Prostate gland (tissue), 2 donors: ENCODE measurements at places on chromosomes 5 and 9.

DNA sequence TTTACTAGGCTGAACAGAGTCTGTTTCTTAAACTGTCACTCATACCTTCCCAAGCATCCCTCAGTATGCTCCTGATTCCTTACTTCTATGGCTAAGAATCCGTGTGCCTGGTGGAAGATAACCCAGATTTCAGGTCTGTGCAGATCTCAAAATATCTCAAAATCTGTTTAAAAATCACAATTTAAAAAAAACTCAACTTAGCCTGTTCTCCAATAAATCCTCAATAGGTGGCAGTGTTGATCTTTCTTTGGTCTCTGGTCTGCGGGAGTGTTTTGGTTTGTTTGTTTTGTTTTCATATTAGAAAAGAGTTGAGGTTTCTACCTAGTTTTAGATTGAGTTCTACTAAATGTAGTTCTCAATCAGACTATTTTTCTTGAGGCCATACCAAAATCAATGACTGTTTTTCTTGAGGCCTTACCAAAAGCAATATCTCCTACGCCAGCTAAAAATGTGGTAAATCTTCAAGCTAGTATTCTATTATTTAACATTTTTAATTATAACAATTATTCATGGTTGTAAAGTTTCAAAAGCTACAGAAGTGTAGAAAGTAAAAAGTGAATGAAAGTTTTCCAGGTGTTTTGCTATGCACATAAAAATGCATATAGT is 57.9 kb downstream of the TGFBR1 start:
- DNase-seq: no peak
- H3K4me3 ChIP-seq: no peak overlapping the region
- H3K36me3 ChIP-seq: no peaks in the 10 kb centered on the region

DNA sequence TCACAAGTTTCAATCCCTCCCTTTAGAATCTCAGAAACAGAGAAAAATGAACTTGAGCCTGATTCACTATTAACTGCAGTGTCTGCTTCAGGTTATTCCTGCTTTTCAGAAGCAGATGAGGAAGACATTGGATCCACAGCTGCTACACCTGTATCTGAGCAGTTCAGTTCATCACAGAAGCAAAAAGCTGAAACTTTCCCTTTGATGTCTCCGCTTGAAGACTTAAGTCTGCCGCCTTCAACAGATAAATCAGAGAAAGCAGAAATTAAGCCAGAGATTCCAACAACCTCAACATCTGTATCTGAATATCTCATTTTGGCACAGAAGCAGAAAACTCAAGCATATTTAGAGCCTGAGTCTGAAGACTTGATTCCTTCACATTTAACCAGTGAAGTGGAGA is 42.1 kb downstream of the CMYA5 start:
- no peak overlapping the region for H3K27ac ChIP-seq
- no peak overlapping the region for H3K4me3 ChIP-seq
- H3K36me3 ChIP-seq: no peaks in the 10 kb centered on the region
- H3K27me3 ChIP-seq: no peaks in the 10 kb centered on the region

DNA sequence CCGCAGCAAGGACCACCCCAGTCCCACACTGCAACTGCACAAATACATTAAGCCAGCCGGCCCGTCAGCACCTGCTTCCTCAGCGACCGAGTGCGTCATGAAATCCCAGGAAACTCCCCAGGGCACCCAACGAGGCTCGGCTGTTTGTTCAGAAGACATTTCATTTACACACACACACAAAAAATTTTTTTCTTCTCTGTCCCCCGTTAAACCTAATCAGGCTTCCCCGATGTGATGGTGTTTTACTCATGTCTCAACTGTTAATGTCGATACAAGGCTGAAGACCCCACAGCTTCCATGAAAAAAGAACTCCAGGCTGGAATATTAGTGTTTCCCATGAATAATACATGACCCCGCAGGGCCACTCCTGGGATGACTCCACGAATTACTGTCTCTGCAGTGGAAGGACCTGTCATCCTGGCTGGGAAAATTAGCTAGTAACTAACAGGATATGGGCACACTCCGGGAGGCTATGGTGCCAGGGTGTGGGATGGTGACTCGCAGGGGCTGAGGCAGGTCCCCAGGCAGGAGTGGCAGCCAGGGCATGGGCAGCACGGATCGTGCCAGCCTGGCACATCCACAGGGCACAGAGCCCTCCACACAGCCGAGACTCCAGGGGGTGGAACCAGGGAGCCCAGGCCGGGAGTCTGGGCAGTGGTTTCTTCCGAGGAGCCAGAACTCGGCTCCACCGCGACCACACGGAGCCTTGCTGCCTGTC is 102.4 kb downstream of the VAV2 start:
- H3K36me3 ChIP-seq: no peaks in the 10 kb centered on the region
- no peak overlapping the region for H3K27ac ChIP-seq
- DNase-seq: no peak
- H3K4me1 ChIP-seq: peaks cover 3% of the 10 kb centered on the region
- H3K4me3 ChIP-seq: no peak overlapping the region

DNA sequence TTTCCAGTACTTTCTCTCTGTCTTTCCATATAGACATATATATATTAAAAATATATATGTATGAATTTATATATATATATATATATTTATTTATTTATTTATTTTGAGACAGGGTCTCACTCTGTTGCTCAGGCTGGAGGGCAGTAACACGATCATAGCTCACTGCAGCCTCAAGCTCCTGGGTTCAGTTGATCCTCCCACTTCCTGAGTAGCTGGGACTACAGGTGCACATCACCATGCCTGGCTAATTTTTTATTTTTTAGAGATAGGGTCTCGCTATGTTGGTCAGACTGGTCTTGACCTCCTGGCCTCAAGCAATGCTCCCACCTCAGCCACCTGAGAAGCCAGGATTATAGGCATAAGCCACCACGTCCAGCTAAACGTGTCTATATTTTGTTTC is 210.1 kb downstream of the CD180 start:
- no peak for DNase-seq
- no peak overlapping the region for H3K4me3 ChIP-seq
- H3K36me3 ChIP-seq: no peaks in the 10 kb centered on the region

GRCh38 chr9:37381094-37381741 is 41.3 kb upstream of the GRHPR start:
- H3K36me3 ChIP-seq: no peaks in the 10 kb centered on the region
- no peaks in the 10 kb centered on the region for H3K27me3 ChIP-seq
- DNase-seq: no peak
- no peak overlapping the region for H3K27ac ChIP-seq
- H3K4me1 ChIP-seq: no peaks in the 10 kb centered on the region

- H3K27ac ChIP-seq: no peak overlapping the region
- no peak overlapping the region for H3K4me3 ChIP-seq
- H3K36me3 ChIP-seq: no peaks in the 10 kb centered on the region
- no peak for DNase-seq
- H3K4me1 ChIP-seq: no peaks in the 10 kb centered on the region
Measured at GRCh38 chr5:136926073-136926472, 560.7 kb upstream of the TRPC7 start.

GRCh38 chr9:126326228-126327005 is at the start of gene MVB12B:
TSS of gene MVB12B (plus strand) at chr9:126326829. CDS start at chr9:126326930, 101 bp downstream.
- peak within 1 kb of the TSS; percentile 45 for H3K4me3 ChIP-seq
- DNase-seq: peak; percentile 8
- no peaks in the 10 kb centered on the region for H3K27me3 ChIP-seq
- H3K36me3 ChIP-seq: no peaks in the 10 kb centered on the region
- peak within 1 kb of the TSS; percentile 79 for H3K27ac ChIP-seq
- peaks cover 7% of the 10 kb centered on the region for H3K4me1 ChIP-seq

DNA sequence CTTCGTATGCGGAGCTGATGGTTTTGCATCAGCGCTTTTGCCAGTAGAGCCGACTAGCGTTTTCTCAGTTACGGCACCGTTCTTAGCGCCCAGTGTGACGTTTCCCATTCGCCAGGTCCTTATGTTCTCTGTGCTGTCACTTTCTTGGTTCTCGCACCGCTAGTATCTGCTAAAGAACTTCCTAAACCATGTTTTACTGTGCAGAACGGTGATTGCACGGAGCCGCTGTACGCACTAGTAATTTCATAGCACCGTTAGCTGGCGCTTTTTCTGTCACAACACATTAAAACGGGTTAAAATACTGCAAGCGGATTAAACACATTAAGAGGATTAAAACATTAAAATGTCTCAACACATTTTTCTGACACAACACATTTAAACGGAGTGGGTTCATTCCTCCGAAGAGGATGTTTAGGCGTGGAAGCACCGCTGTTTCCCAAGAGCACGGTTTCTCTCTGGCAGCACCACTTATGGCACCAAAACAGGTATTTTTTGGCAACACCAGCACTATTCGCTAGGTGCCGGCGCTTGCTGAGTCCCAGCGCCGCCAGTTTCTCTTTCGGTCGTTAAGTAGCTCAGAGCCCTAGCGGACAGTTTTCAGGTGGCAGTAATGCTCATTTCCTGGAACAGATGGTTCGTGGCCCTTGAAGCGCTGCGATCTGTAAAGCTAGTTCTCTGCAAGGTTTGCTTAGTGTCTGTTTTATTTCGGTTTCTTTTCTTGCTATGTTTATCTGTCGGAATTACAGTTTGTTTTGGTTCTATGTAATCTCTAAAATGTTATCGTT is 20.3 kb downstream of the ANXA2R start:
- H3K4me3 ChIP-seq: peak overlapping the region; percentile 52
- H3K36me3 ChIP-seq: no peaks in the 10 kb centered on the region
- H3K27me3 ChIP-seq: no peaks in the 10 kb centered on the region
- peak overlapping the region; percentile 92 for H3K27ac ChIP-seq
- H3K4me1 ChIP-seq: no peaks in the 10 kb centered on the region
- DNase-seq: peak; percentile 86

DNA sequence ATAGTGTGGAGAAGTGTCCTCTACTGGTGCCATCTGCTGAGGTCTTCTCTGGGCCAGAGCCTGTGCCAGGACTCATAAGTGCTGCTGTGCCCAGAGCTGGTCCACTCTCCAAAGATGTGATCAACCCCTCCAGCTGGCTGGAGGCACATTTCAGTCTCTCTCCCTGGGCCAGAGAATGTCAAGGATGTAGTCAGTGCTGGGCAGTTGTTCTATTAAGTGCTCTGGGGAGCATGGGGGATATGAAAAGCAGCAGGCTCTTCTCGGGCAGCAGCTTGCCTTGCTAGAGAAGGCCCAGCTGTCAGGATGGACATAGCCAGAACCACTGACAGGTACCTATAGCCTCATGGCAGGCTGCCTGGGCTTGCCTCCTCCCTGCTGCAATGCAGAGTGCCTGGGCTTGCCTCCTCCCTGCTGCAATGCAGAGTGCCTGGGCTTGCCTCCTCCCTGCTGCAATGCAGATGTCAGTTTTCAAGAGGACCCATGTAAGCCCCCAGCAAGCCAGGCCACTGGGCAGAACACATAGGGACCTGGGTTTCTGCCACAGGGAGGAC is 157.2 kb upstream of the PANK3 start:
- no peaks in the 10 kb centered on the region for H3K36me3 ChIP-seq
- no peak overlapping the region for H3K4me3 ChIP-seq
- no peaks in the 10 kb centered on the region for H3K4me1 ChIP-seq
- no peak overlapping the region for H3K27ac ChIP-seq
- DNase-seq: no peak
- no peaks in the 10 kb centered on the region for H3K27me3 ChIP-seq

GRCh38 chr5:39700523-39700922 is 275.7 kb upstream of the DAB2 start:
- no peak overlapping the region for H3K27ac ChIP-seq
- no peaks in the 10 kb centered on the region for H3K27me3 ChIP-seq
- H3K4me3 ChIP-seq: no peak overlapping the region
- no peak for DNase-seq
- H3K4me1 ChIP-seq: no peaks in the 10 kb centered on the region
- H3K36me3 ChIP-seq: no peaks in the 10 kb centered on the region

GRCh38 chr5:33659526-33660169 is 218.9 kb downstream of the TARS1 start:
- no peak overlapping the region for H3K4me3 ChIP-seq
- H3K4me1 ChIP-seq: no peaks in the 10 kb centered on the region
- H3K27me3 ChIP-seq: no peaks in the 10 kb centered on the region

DNA sequence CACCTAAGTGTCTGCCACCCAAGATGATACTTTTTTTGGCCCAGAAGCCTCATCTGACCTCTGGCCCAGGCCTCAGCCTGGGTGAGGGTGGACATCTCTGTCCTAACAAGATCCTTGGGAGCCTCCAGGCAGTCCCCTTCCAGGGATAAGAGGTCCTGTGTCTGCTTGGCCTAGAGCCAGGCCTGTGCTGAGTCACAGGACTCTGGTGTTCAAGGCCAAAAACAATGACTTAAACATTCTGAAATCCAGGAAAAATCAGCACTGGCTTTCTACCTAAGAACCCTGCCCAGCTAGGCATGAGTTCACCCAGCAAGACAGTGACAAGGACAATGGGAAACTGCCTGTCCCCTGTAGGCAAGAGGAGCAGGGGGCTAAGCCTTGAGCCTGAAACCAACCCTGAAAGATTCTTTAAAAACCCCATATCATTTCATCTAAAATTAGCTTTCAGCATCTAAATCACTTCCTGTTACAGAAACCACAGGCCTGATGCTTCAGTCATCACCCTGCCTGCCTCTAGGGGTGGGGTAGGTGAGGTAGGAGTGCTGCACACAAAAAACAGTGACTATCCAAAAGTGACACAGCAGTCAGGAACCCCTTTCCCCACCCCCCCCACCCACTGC is 29.9 kb downstream of the CSF2 start:
- H3K27me3 ChIP-seq: no peaks in the 10 kb centered on the region
- no peaks in the 10 kb centered on the region for H3K4me1 ChIP-seq
- no peak overlapping the region for H3K4me3 ChIP-seq

DNA sequence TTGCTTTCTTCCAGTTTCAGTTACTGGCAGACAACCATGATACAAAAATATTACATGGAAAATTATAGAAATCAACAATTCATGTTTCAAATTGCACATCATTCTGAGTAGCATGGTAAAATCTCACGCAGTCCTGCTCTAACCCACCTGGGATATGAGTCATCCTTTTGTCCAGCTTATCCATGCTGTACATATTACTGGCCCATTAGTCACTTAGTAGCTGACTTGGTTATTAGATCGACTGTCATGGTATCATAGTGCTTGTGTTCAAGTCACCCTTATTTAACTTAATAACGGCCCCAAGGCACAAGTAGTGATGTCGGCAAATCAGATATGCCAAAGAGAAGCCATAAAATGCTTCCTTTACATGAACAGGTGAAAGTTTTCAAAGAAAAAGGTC is 41.2 kb downstream of the NADK2 start:
- DNase-seq: no peak
- no peaks in the 10 kb centered on the region for H3K4me1 ChIP-seq
- no peaks in the 10 kb centered on the region for H3K27me3 ChIP-seq
- no peak overlapping the region for H3K4me3 ChIP-seq

- DNase-seq: no peak
- no peaks in the 10 kb centered on the region for H3K27me3 ChIP-seq
- H3K4me3 ChIP-seq: no peak overlapping the region
Measured at GRCh38 chr5:9125852-9126251, 420.0 kb downstream of the SEMA5A start.

DNA sequence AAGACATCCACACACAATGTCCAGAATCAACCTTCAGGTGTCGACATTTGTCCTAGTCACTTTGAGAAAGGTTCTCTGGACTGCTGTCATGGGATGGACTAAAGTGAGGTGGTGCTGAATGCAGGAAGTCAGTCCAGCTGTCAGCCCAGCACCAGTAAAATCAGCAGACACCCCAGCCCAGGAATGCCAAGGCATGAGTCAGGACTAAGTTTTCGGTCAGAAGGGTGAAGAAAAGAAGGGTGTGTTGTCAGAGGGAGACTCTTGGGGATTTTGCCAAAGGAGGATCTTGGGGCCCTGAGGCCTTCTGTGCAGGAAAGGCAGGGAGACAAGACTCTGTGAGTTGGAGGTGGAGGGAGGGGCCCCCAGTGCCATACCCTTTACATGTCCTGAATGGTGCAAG is 69.0 kb upstream of the XPA start:
- DNase-seq: no peak
- no peak overlapping the region for H3K27ac ChIP-seq
- no peaks in the 10 kb centered on the region for H3K4me1 ChIP-seq
- no peaks in the 10 kb centered on the region for H3K27me3 ChIP-seq
- H3K4me3 ChIP-seq: no peak overlapping the region
- no peaks in the 10 kb centered on the region for H3K36me3 ChIP-seq
